ENCODE measurements at places on chromosomes 6 and 20. TPM values are rescaled to one million over a fixed set of nuclear protein-coding genes. Genes with fewer than 3 reads are reported as not detected.

Gene KIF6
- polyA plus RNA-seq = 3.6 TPM

Gene IRF4
- polyA plus RNA-seq = 0.23 TPM

Gene SLC22A16
- polyA plus RNA-seq = 0.27 TPM

Gene NKX2-4
- polyA plus RNA-seq = not detected

Gene KCNQ2
- 6.5 TPM for polyA plus RNA-seq

Gene DNAH8
- polyA plus RNA-seq = 0.38 TPM

Gene SOX18
- 14.6 TPM for polyA plus RNA-seq

Gene TRIM31
- polyA plus RNA-seq = not detected

Gene MPC1
- 91.0 TPM for polyA plus RNA-seq

Gene C6orf132
- 3.8 TPM for polyA plus RNA-seq

Gene RSPO3
- polyA plus RNA-seq = 23.1 TPM

Gene COX7A2
- 255 TPM for polyA plus RNA-seq

Gene RSPH9
- 1.3 TPM for polyA plus RNA-seq

Gene TRAM2
- polyA plus RNA-seq = 43.5 TPM

Gene SEL1L2
- polyA plus RNA-seq = not detected

Gene TUBB
- polyA plus RNA-seq = 1,069 TPM

Gene RBM24
- 1.9 TPM for polyA plus RNA-seq

Gene KIF25
- polyA plus RNA-seq = 0.96 TPM

Gene RHAG
- 0.84 TPM for polyA plus RNA-seq

Gene PSORS1C2
- not detected for polyA plus RNA-seq

Gene CALHM4
- polyA plus RNA-seq = 0.58 TPM

Gene CLVS2
- polyA plus RNA-seq = 0.22 TPM

Gene HSD17B8
- polyA plus RNA-seq = 25.3 TPM

Gene DEFB128
- polyA plus RNA-seq = not detected

Gene CYP39A1
- 8.2 TPM for polyA plus RNA-seq

Gene PARD6B
- 26.8 TPM for polyA plus RNA-seq

Gene PKIB
- polyA plus RNA-seq = 2.2 TPM

Gene ZNF334
- 46.7 TPM for polyA plus RNA-seq

Gene COL9A1
- polyA plus RNA-seq = 47.6 TPM

Gene LYRM4
- polyA plus RNA-seq = 36.1 TPM
